ENCODE measurements at places on chromosomes 1 and 21.
A peak's percentile ranks its signal among the peaks of the same experiment; 100 is the strongest.

DNA sequence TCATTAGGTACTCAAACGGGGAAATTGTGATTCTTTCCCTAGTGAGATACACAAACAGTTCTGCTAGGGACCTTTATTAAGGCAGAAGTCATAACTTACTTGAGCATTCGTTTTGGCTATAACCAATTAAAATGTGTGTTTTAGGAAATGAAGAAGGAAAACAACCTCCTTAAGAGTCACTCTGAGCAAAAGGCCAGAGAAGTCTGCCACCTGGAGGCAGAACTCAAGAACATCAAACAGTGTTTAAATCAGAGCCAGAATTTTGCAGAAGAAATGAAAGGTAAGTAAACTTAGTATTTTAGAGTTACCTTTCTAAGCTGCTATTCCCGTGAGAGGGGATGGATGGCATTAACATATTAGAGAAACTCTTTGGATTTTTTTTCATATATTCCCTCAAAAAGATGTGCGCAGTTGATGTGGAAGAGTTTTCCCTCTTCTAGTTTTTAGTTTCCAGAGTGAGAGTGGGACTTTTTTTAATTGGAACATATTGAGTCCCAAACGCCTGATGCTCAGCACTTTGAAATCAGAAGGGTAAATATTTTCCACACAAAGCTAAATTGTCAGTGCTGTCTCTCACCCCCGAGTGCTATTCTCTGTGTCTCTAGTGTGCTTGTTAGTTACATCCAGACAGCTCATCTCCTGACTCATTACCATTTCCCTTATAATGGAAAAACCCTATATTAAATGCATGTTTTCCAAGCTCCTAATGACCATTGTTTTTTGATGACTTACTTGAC is 34.9 kb downstream of the CENPF start:
- peak; percentile 12 for DNase-seq

- no peak for DNase-seq
These were observed 191.9 kb upstream of the DMRTA2 start for GRCh38 chr1:50615036-50615750.

- DNase-seq: no peak
These were observed 38.6 kb downstream of the UBE2G2 start for GRCh38 chr21:44763050-44763378.

- no peak for DNase-seq
These were observed 27.7 kb upstream of the NGF start for GRCh38 chr1:115365738-115366137.

DNA sequence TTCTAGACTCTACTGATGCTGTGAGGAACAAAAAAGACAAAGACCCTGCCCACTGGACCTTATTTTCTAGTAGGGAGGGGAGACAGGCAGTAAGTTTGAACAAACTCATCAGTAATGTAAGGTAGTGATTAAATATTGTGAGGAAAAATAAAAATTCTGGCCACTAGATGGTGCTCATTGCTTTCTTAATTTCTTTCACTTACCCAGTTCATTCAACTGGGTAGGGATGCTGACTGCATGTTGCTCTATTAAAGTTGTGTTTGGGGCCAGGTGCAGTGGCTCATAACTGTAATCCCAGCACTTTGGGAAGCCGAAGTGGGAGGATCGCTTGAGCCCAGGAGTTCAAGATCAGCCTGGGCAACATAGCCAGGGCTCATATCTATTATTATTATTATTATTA is 6.3 kb upstream of the KYAT3 start:
- peak; percentile 41 for DNase-seq

Data from stimulated activated CD4-positive, alpha-beta T cell treated with anti-CD3 and anti-CD28 coated beads, Interleukin-4, amount 100 ng/mL, for 24 hours (primary cell).